ENCODE measurements at places on chromosomes 6 and 20. TPM values are rescaled to one million over a fixed set of nuclear protein-coding genes. Genes with fewer than 3 reads are reported as not detected.

NRSN1 gene
- not detected for total RNA-seq

DNA sequence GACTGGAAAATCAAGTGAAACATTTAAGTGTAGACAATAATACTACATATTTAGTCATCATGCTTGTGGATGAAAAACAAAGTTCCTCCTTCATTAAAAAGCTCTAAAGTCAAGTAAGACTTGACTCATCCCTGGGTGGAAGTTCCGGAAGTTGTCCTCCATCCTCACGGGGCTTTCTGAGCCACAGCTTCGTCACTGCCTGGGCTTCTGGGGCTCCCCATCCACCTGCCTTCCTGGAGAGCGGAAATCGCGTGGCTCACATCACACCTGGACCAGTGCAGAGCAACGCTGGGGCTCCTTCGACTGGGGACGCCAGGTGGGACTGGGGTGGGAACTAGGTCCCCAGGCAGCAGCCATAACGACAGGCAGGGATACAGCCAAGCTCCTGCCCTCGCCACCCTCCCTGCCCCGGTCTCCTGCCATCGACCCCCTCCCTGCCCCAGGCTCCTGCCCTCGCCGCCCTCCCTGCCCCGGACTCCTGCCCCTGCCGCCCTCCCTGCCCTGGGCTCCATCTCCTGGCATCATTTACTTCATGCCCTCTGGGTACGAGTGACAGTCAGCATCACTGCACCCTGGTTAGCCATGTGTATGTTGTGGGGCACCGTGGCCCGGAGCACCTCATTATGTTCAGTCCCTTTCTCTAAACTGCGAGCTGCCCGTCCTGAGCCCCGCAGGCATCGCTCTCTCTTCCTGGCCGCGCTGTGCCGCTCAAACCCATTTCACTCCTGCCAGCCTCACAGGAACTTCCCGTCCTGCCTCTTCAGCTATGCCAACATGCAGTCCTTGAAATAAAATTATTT, 12.9 kb downstream of the THBS2 start:
- DNase-seq, result no peak

DNA sequence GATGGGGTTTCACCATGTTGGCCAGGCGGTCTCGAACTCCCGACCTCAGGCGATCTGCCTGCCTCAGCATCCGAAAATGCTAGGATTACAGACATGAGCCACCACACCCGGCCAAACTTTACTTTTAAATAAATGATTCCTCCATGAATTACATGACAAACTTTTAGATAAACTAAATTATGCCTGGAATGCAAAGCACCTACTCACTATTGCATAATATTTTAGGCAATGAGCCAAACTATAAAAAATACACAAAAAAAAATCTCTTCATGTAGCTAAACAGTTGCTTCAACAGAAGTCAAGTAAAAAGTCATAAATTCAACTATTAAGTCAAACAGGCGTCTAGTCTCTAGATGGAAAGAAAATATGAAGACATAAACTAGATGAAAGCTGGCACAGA, 56.5 kb downstream of the PTPRK start:
- DNase-seq, result no peak

BAG2 gene
- total RNA-seq, result 17.0 TPM

- DNase-seq, result no peak
Observed at GRCh38 chr6:151494235-151494935, 568 bp downstream of the CCDC170 start.

- DNase-seq, result no peak
Observed at GRCh38 chr6:169085466-169085865, 168.2 kb downstream of the THBS2 start.

GRCh38 chr6:117512056-117512828, 29.8 kb downstream of the DCBLD1 start:
- DNase-seq, result no peak

ERMARD gene
- 35.6 TPM for total RNA-seq

CLVS2 gene
- 0.18 TPM for total RNA-seq

DNA sequence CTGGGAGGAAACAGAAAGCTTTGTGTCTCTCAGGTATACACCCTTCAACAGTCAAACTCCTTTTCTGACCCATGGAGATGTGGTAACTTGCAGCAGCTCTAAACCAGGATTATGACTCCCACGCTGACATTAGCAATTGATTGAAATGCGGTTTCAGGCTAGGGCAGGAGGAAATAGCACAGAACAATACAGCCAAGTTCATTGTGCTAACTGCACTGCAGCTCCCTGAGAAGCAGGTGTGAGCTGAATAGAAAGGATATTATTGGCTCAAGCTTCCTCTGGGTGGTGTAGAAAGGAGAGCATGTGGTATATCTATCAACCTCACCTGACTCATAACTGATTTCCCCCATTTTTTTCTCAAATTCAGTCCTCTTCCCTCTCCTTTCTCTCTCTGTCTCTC, 612.3 kb upstream of the BTBD3 start:
- DNase-seq, result no peak

DNA sequence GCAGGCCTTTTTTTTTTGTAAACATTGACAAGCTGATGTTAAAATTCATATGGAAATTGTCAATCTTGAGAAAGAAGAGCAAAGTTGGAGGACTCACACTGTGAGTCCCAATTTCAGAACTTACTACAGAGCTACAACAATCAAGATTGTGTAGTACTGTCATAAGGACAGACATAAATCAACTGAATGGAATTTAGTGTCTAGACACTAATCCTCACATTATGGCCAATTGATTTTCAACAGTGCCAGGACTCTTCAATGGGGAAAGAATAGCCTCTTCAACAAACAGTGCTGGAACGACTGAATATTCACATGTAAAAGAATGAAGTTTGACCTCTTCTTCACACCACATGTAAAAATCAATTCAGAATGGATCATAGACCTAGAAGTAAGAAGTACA, 60.8 kb downstream of the TGM2 start:
- no peak for DNase-seq

DNA sequence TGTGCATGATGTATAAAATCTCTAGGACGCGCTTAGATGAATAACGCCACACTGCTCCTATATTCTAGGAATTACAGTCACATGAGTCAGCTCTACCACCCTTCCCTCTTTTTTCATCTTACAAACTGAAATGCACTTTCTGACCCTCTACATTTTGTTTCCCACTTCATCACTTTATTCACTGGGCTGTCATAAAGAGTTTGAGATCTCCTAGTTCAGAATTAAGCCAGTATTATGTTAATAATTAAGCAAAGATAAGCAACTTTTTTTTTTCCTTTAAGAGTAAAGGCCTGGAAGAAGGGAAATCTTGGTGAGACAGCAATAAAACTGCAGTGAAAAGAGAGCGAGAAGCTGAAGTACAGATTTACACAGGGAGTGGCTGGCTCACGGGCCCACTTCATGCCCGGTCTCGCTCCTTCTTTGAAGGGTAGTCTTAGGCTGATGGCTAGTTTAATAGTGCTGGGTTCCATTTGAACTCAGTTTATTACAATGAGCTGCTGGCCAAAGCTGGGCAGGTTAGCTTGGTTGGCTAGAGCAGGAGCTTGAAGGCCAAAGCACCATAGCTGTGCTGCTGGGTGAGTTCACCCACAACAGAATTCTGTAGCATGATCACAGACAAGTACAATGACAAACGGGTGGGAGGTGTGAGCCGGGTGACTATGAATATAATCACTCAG, 110.6 kb downstream of the MAP7 start:
- DNase-seq, result no peak

- DNase-seq, result peak; percentile 59
Observed at GRCh38 chr20:46520976-46521579, 7.7 kb upstream of the ZNF334 start.

CYB5R4 gene
- 22.2 TPM for total RNA-seq

ERVFRD-1 gene
- 0.18 TPM for total RNA-seq

- no peak for DNase-seq
Observed at GRCh38 chr20:51979226-51979625, 176.9 kb upstream of the SALL4 start.

DNA sequence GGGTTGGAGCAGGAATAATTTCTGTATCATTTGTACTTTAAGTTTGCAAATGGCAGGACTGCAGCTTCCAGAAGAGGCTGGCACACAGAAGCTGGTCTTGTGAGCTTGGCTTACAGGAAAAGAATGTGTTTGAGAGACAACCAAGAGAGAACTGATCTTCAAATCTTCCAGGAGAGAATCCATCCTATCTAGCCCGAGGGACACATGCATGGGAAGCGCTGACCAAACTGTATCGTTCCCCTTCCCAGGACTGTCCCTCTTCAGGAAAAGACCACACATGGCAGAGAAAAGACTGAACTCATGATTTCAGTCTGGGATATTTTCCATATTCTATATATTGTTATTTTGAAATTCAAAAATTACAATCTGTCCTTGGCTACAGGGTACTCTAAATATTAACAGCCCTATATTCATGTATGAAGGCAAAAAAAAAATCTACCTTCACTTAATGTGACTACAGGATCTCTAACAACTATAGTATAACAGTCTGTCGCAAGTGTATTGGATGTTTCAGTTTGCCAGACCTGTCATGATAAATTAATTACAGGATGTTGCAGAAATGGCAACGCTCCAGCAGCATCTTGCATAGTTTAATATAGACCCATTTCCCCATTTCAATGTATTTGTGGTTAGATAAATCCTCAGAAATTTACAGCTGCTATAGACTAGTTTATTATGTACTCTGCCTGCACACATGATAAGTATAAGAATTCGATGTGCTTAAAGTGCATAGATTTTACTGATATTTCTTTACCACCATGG, 99.4 kb downstream of the MYB start:
- no peak for DNase-seq

GRCh38 chr6:7260291-7261031, 52.5 kb downstream of the SSR1 start:
- no peak for DNase-seq

DNA sequence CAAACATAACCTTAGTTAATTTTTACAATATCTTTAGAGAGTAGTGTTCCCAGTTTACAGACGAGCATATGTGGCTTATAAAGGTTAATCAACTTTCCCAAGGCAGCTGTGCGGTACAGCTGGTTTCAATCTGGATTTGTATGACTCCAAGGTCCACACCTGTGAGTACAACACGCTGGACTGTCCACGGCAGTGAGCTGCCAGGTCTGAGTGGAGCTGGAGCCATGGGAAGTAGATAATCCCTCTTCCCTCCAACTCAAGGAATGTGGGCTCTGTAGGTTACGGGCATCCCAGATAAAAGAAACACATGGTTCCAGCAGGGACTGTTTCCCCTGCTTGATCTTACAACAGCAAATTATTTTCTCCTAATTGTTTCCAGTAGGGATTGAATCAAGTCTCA, 102.2 kb downstream of the SOD2 start:
- no peak for DNase-seq

DNA sequence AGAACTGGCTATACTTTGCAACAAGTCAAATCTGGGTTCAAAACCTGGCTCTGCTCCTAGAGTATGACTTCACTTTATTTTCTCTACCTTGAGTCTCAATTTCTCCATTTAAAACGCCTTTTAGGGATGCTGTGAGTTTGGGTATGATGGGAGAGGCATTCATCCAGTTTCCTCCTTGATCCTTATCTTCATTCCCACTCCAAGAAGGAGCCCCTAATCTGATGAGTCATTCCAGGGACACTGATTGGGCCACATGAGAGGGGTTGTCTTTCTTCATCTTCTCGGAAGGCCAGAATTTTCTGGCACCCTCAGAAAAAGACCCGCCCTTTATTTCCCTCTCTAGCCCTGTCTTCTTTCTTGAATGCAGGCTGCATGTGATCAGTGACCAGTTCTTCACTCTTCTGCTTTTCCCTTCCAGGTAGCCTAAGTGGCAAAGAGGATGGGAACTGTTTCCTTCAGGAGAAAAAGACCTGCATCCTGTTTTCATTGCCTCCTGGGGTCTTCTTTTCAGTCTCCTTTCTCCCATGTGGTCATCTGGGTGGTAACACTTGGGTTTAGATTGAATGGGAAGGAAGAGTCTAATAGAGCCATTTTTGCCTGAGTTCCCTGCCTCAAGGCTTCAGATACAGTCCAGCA, 32.1 kb upstream of the PNRC1 start:
- no peak for DNase-seq

GRCh38 chr6:107729098-107729497, 95.0 kb downstream of the SCML4 start:
- DNase-seq, result no peak

HS3ST5 gene
- total RNA-seq, result 3.2 TPM

GRCh38 chr20:24452498-24453127, 16.8 kb upstream of the SYNDIG1 start:
- DNase-seq, result no peak

SEMG2 gene
- total RNA-seq, result not detected

GRCh38 chr6:105014954-105015353, 58.0 kb downstream of the LIN28B start:
- no peak for DNase-seq

SIRPB2 gene
- total RNA-seq, result 3.6 TPM

Data from ureter (tissue), 1 donor.